ENCODE measurements at places on chromosomes 16 and 17. TPM values are rescaled to one million over a fixed set of nuclear protein-coding genes. Genes with fewer than 3 reads are reported as not detected.

NOS2 gene
- not detected for total RNA-seq

DNA sequence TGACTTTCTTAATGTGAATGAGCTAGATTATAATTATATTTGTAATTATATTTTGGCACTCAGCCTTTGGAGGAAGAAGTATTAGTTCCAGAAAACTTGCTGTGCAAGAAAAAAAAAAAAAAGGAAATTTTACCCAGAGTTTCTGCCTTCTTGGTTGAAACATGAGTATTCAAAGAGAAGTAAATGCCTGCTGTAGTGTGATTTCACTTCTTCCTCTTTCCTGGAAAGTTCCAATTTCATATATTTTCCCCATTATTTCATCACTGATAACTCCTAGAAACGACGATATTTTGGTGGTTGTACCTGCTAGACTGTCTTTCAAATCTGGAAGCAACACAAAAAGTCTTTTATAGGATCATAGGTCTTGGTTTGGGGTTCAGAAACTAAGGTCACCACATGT lies 20.4 kb upstream of the MPHOSPH6 start:
- no peak for DNase-seq

DNA sequence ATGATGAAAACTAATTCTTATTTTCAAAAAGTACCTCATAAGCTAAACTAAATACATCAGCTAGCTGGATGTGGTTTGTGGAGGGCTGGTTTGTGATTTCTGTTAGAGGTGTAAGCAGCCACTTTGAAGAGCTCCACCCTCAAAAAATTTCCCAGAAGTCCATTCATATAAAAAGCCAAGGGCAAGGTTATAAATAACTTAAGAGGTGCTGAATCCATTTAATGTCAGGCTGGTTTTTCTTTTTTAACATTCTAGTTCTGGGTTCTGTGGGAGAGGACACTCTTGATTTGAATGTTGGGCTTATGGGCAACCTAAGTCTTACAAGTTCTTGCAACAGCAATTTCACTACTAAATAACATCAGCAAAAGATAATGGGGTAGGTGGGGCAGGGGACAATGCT lies 3.4 kb upstream of the WIPI1 start:
- no peak for DNase-seq

DNA sequence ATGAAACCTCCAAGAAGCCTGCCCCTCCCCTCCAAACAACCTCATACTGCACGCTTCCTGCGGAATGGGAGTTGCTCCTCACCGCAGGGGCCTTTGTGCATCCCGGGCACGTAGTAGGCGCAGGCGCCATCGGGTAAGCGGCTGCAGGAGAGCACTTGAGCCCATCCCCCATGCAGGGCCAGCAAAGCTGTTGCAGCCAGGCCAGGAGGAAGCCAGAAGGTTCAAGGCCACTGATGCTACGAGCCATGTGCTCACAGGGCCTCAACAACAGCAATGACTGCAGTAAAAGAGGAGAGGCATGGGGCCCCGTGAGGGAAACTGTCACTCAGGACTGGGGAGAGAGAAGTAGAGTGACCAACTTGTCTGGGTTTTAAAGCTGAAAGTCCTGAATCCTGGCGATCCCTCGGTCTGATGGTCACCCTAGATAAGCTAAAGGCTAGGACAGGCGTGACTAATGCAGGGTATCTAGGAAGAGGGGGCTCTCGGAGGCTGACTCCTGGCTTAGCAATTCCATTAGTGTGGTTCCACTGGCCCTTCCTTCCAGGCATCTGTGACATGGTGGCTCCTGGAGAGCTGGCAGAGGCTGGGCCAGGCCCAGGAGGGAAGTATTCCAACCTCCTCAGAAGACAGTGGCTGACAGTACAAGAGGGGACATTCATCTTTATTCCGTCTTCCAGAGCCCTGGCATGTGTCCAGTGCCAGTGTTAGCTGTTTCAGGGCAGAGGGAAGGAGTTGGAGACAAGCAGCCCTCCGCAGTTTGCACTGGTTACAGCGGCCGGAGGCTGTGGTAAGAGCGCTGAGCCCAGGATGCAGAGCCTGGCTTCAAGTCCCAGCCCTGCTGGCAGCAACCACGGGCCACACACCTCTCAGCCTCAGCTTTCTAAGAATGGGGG lies 20.8 kb downstream of the GOSR2 start:
- DNase-seq: no peak

All from H4 (cell line).